ENCODE measurements at places on chromosomes 16 and 17. TPM values are rescaled to one million over a fixed set of nuclear protein-coding genes. Genes with fewer than 3 reads are reported as not detected.

GRCh38 chr16:71569621-71570020 is 7.3 kb downstream of the TAT start:
- no peak overlapping the region for H3K4me3 ChIP-seq
- no peaks in the 10 kb centered on the region for H3K4me1 ChIP-seq
- H3K36me3 ChIP-seq: no peaks in the 10 kb centered on the region

DNA sequence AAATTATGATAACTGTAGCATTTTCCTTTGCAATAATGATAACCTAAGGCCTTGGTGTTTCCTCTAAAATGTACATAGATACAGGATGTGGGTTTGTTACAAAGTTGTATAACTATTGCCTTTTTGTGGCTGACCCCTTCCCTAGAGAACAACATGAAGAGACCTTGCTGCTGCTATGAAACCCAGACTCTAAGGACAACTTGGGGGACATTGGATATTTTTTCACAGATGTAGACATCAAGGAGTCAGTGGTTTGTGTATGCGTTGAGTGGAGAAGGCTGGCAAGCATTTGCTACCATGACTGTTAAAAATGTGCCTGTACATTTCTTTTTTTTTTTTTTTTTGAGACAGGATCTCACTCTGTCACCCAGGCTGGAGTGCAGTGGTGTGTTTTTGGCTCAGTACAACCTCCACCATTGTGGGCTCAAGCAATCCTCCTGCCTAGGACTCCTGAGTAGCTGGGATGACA is 12.3 kb downstream of the HMOX2 start:
- no peak overlapping the region for H3K4me3 ChIP-seq
- no peak overlapping the region for H3K27ac ChIP-seq
- no peaks in the 10 kb centered on the region for H3K27me3 ChIP-seq

DNA sequence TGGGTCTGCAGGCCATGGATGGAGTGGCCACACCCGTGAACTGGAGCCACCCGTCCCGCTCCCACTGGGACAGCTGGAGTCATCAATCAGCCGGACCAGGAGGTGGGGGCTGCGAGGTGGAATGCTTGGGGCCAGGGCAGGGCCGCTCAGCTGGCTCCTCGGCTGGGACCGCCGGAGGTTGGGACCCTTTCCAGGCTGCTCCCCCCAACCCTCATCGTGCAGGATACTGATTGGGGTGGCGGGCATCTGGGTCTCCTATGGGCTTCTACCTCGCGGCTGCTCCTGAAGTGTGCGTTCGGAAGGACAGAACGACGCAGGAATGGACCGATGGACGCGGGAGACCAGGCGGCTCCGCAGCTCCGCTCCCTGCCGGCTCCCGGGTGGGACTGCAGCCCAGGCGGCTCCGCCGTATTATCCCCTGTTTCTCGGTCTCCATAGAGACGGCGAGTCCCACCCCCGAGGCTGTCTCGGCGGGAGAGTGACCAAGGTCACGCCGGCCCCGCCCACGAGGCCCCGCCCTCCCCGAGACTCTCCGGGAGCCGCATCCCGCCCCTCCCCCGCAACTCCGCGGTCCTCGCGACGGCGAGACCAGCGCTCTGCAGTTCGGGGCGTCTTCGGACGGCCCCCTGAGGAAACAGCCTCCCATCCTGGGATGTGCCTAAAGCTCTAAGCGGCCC is at the start of gene TPPP3:
Gene TPPP3, minus strand, starts transcription at position 388 of the 677 bp plus-strand sequence. CDS start 2,387 bp downstream, outside the sequence.
- H3K27ac ChIP-seq: peak within 1 kb of the TSS; percentile 65
- peaks cover 73% of the 10 kb centered on the region for H3K4me1 ChIP-seq
- no peaks in the 10 kb centered on the region for H3K36me3 ChIP-seq
- no peaks in the 10 kb centered on the region for H3K27me3 ChIP-seq

DNA sequence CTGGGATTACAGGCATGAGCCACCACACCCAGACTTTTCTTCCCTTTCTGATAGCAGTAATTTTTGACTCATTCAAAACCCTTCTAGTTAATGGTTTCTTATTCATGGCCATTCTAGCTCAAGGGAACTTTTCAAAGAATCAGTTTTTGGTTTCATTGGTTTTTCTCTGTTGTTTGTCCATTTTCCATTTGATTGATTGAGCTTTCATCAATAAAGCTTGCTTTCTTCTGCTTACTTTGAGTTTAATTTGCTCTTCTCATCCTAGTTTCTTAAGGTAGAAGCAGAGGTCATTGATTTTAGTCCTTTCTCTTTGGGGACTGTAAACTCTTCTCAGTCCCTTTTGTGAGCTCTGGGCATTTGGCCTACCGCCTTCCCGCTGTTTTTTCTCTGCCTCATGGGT is 82.0 kb upstream of the CHMP6 start:
- H3K27me3 ChIP-seq: no peaks in the 10 kb centered on the region
- no peaks in the 10 kb centered on the region for H3K4me1 ChIP-seq
- no peaks in the 10 kb centered on the region for H3K36me3 ChIP-seq

- DNase-seq: no peak
- no peaks in the 10 kb centered on the region for H3K36me3 ChIP-seq
- peaks cover 64% of the 10 kb centered on the region for H3K4me1 ChIP-seq
- H3K27ac ChIP-seq: no peak overlapping the region
Observed at GRCh38 chr17:49817993-49818392, 29.5 kb downstream of the KAT7 start.

GRCh38 chr16:76656994-76657393 is 379.8 kb downstream of the CNTNAP4 start:
- no peaks in the 10 kb centered on the region for H3K4me1 ChIP-seq
- H3K27me3 ChIP-seq: no peaks in the 10 kb centered on the region
- no peaks in the 10 kb centered on the region for H3K36me3 ChIP-seq
- H3K27ac ChIP-seq: no peak overlapping the region
- no peak for DNase-seq

DNA sequence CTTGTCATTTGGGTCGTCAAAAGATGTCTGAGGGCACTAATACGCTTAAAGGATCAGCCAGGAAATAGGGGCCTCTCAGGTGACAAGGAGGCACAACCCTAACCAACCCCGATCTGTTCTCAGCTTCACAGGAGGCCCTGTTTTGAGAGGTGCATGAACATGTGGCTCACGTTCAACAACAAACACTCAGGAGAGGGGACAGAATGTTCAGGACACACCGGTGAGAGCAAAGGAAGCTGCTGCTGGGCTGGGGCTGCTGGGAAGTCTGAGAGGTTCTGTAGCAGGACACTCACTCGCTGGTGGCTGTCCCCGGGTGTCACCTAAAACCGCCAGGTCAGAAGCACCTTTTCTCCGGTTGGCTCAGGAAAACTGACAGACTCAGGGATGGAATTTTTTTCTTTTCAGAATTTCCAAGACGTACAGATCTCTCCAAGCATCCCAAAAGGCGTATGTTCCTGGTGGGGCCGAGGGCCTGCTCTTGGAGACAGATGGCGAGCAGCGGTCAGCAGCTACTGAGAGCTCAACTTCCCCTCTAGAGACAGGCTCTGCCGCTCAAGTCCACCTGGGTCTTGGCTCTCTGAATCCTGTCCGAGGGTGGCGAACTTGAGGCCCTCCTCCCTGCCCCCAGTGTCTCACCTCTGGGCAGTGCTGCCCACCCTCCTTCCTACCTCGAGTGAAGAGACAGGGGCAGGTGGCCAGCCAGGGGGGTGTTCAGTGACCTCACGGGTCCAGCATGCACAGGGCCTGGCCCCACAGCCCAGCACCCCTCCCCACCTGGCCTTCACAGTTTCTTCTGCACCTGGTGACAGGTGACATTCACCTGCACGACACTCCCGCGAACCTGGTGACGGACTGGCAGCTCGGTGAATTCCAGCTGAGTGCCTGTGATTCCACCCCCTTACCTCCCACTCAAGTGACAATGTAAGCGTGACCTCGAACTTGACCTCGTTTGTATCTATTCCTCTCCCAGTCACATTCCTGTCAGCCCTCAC is 22.9 kb downstream of the CLUH start:
- peaks cover 20% of the 10 kb centered on the region for H3K4me1 ChIP-seq
- H3K27me3 ChIP-seq: no peaks in the 10 kb centered on the region
- peaks cover 31% of the 10 kb centered on the region for H3K36me3 ChIP-seq
- DNase-seq: peak; percentile 84
- H3K4me3 ChIP-seq: no peak overlapping the region
- no peak overlapping the region for H3K27ac ChIP-seq

GRCh38 chr17:59765038-59765437 is 57.6 kb downstream of the VMP1 start:
- no peak for DNase-seq
- no peak overlapping the region for H3K27ac ChIP-seq
- no peak overlapping the region for H3K4me3 ChIP-seq

ACSM5 gene
- 2.9 TPM for total RNA-seq

TNFRSF17 gene
- not detected for total RNA-seq

RUNDC3A gene
- total RNA-seq: 2.0 TPM

CCL1 gene
- not detected for total RNA-seq

SLFN12L gene
- 12.3 TPM for total RNA-seq

Data from vagina (tissue), 2 donors.